ENCODE measurements at places on chromosomes 1 and 21.

- no peak for DNase-seq
Observed at GRCh38 chr1:38860454-38860795, 853 bp upstream of the RRAGC start.

GRCh38 chr1:66296951-66297350 lies 237.0 kb upstream of the SGIP1 start:
- no peak for DNase-seq

GRCh38 chr1:235873045-235873444 lies 6.3 kb upstream of the LYST start:
- no peak for DNase-seq

GRCh38 chr1:34928066-34928696 lies 1.3 kb downstream of the DLGAP3 start:
- DNase-seq: no peak

DNA sequence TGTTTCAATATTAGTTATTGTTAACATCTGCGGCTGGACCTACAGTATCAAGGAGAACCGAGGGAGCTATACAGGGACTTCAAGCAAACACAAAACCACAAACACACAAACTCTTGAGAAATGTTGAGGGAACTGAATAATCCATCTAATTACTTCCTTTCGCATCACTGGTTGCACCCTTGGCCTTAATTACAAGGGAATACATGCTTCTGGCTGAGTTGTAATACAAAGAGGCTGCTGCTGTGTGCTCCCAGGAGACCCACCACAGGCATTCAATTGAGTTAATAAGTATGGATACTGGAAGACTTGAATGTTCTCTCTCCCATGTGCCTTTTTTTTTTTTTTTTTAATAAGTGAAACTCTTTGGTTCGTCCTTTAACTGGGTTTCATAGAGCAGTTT lies 16.8 kb upstream of the SMYD2 start:
- no peak for DNase-seq

DNA sequence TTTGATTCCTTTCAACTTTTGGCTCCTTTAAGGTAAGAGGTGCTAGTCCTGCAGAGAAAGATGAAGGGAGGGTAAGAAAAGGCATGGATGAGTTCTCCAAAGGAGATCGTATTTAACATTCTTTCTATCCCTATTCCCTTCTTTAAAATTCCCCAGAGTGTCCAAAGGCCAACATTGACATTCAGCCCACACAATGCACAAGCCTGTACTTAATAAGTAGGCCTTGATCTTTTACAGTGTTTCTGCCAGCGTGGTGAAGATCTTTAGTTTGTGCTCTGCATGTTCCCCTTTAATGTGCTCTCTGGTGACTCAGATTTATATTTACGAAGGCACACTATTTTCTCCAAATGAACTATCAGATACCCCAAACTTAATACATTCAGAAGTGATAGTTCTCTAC lies 582.5 kb upstream of the RGS18 start:
- no peak for DNase-seq

All from anterior cingulate cortex (tissue), 58 donors.